ENCODE measurements at places on chromosomes 16 and 17. TPM values are rescaled to one million over a fixed set of nuclear protein-coding genes. Genes with fewer than 3 reads are reported as not detected.

The TP53TG3B gene
- total RNA-seq = not detected

The COL1A1 gene
- 3.2 TPM for total RNA-seq

The RSAD1 gene
- 59.9 TPM for total RNA-seq

The SMPD3 gene
- total RNA-seq = 0.24 TPM

The LGALS9B gene
- not detected for total RNA-seq

The TNP2 gene
- not detected for total RNA-seq

The SCGB1C2 gene
- not detected for total RNA-seq

The ZACN gene
- total RNA-seq = 9.7 TPM

DNA sequence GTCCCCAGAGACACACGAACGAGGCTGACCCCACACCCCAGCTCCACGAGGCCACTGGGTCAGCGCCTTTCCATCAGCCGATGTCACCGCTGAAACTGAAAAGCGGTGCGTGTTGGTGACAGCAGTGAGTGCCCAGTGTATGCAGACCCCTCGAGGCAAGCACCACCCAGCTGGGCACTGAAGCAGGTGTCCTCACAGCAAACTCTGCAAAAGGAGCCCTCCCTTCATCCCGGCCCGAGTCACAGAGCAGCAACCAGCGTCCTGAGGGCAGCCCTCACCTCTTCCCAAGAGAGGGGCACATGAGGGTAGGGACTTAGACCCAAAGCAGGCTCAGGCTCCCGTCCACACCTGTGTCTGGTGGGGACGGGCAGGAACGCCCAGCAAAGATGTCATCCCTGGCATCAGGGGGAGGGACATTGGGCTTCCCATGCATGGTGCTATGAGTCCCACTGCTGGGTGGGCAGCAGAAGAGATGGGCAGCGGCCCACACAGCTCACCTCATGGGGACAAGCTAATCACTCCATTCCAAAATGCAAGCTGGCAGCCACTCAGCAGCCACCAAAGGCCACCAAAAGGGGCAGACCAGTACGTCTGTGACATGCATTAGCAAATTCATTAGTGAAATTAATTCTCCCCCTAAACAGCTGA is 49.2 kb downstream of the RBFOX3 start:
- no peak for DNase-seq

DNA sequence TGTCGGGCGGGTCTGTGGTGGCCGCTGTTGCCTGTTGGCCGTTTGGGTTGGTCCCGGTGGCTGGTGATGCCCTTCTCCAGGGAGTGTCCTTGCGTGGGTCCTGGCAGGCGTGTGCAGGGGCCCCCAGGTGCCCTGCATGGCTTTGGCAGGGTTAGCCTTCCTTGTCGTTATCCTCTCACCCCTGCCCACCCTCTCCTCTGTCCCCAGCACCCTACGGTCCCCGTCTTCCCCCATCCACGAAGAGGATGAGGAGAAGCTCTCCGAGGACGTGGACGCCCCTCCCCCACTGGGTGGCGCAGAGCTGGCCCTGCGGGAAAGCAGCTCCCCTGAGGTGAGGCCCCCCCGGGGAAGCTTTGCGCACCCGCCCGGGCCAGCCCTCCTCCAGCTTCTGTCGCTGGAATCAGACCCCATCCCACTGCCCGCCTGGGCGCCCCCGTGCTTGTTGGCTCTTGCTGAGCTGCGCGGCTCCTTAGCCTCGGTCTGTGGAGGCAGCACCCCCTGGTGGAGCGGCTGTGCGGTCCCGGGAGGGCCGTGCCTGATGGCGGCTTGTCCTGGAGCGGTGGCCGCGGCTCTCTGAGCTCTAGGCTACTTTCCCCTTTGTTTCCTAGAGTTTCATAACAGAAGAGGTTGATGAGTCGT is 10.6 kb upstream of the NUDT16L1 start:
- no peak for DNase-seq

- DNase-seq = no peak
Measured at GRCh38 chr17:2418572-2418971, 17.7 kb upstream of the MNT start.

- DNase-seq = peak; percentile 64
Measured at GRCh38 chr17:41811549-41812380, at the start of gene P3H4. Gene P3H4 (minus strand): TSS chr17:41811949. CDS start chr17:41811915, 34 bp downstream.

GRCh38 chr16:54022362-54022761 is 264.2 kb downstream of the IRX3 start:
- DNase-seq = no peak

DNA sequence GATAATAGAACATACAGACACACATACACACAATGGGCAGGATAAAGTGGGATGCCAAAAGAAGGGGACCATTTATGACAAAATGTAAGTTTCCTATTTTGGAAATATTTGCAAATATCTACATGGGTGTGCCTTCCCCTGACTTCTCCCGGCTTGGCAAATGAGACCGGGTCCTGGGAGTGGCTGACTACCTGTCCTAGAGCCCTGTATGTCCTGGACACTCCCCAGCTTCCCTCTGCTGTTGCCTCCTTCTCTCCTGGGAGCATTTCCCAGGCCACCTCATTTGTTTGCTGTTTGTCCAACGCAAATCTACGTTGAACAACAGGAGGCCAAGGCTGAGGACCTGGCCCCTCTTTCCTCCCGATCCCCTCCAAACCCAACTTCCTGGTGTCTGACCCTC is 16.9 kb downstream of the PECAM1 start:
- DNase-seq = no peak

- no peak for DNase-seq
Measured at GRCh38 chr17:16474012-16474725, 17.8 kb downstream of the LRRC75A start.

DNA sequence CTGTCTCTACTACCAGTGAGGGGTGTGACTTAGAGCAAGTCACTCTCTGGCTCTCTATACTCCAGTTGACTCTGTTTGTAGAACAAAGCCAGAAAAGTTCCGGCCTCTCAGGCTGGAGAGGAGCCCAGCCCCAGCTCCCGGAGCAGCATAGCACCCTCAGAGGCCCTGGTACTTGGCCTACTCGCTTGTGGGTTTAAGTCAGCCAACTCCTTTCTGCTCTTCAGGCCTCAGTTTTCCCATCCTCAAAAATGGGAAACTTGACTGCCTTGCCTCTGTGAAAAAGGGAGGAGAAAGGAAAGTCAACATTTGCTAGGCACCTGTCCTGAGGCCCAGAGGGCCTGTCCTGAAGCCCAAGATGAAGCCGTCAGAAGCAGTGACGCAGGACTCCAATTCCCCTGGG is 1.1 kb downstream of the CHST6 start:
- no peak for DNase-seq

DNA sequence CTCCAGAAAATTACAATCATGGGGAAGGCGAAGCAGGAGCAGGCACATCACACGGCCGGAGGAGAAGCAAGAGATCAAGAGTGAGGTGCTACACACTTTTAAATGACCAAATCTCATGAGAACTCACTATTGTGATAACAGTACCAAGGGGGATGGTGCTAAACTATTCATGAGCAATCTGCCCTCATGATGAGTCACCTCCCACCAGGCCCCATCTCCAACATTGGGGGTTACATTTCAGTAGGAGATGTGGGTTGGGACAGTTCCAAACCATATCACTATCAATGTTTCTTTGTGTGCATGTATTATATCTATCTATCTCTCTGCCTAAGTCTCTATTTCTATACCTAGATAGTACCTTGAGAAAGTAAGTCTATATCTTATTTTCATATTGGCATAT is 724.8 kb downstream of the CDH11 start:
- no peak for DNase-seq

- DNase-seq = no peak
Measured at GRCh38 chr17:52147431-52147830, 11.1 kb downstream of the CA10 start.

- DNase-seq = no peak
Measured at GRCh38 chr16:84752600-84752999, 52.8 kb downstream of the USP10 start.

- peak; percentile 27 for DNase-seq
Measured at GRCh38 chr17:28405632-28406472, at the start of gene SLC46A1. Gene SLC46A1 (minus strand): TSS chr17:28406212. CDS start chr17:28406114, 98 bp downstream.

- peak; percentile 3 for DNase-seq
Measured at GRCh38 chr16:85401917-85402766, 211.0 kb upstream of the GSE1 start.

DNA sequence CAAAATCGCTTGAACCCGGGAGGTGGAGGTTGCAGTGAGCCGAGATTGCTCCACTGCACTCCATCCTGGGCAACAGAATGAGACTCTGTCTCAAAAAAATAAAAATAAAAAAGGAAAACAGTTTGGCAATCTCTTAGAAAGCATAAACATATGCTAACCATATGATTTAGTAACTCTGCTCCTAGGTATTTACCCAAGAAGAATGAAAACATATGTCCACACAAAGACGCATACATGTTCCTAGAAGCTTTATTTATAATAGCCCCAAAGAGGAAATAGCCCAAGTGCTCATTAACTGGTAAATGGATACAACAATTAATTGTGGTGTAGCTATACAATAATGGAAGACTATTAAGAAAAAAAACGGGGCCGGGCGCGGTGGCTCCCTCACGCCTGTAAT is 18.5 kb upstream of the CDH1 start:
- DNase-seq = no peak

DNA sequence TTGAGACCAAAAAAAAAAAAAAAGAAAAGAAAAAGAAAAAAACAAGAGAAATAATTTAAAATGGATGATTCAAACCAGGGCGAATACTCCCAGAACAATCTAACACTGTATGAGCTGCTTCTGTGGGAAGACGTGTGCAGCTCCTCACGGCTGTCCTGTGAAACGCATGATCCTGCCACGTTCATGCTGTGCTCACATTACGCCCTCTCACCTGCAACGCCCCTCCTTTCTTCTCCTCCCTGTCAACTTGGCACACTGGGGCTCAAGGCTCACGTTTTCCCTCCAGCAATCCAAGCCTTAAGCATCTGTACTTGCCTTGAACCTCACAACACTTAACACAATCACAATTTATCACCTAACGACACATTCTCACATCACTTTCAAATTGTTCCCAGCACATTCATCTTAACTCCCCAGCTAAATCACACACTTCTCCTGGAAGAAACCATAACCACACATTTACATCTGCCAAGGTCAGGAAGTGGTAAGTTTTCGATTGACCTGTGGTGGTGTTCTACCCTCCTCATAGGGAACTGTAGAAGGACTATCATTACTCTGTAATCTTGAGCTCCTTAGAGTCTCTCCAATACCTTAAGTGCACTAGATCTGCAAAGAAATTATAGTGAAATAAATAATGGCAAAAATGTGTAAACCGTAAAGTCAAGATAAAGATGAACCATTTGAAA is 29.1 kb downstream of the MBTPS1 start:
- DNase-seq = no peak

DNA sequence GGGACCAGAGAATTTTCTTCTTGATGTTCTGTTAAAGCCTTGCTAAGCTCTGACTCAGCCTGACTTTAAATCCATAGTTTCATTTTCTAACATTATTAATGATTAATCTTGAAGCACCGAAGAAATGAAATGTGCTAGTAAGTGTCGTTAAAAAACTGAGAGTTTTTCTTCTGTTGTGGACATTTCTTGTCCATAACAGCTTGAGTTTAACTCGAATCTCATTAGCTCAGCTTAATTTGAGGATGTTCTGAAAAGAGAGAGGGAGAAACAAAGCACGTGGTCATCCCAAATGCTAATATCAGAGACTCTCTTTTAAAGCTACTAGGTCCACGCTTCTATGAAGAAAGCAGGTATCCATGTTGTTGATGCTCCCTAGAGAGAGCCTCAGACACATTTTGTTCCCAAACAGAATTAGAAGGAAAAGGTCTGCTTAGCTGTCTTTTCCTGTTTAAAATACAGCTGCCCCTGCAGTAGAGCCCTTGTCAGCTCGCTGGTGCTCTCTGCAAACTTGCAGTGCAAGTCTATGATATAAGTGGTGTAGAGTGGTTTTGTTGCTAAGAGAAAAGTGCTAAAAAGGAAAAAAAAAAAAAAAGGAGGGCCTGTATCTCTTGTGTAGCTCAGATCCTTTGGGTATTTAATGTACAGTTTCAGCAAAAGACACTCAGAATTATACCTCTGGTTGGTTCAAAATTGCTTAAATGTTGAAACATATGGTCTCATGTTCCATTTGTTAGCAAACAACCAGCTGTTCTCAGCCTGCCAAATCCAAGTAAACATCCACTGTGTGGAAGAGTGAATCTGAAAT is 191.1 kb upstream of the TBX2 start:
- no peak for DNase-seq

DNA sequence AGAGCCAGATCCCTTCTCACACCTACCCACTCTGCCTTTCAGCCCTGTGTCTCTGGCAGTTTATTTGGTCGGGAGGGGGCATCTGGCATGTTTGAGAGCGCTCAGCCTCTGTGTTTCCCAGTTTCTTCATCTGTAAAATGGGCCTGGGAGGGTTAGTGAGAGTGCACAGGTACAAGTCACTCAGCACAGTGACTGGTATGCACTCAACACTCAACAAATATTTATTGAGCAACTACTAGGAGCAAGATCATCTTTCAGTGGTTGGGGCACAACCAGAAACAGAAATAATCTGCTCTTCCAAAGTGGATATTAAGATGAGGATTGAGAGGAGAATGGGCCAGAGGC is 13.7 kb upstream of the SRCIN1 start:
- no peak for DNase-seq

DNA sequence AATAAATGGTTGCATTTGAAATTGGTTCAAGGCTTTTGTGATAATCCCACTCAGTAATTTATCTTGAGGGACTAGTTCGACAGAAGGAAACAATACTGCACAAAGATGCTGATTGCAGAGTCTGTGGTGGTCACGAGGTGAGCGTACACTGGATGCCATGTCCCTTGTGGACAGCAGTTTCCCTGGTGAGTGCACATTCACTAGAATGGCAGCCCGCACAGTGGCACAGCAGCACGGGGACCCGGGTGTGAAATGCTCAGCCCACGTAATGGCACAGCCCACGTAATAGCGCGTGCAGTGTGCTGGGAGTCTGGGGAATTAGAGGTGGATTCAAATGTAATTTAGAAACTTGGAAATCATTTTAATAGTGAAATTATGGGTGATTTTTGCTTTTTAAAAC is 154.0 kb downstream of the LGALS9B start:
- DNase-seq = no peak

- no peak for DNase-seq
Measured at GRCh38 chr17:3318336-3318735, 20.2 kb upstream of the OR3A1 start.

- DNase-seq = no peak
Measured at GRCh38 chr17:50683434-50684287, 24.1 kb downstream of the ANKRD40 start.

- no peak for DNase-seq
Measured at GRCh38 chr17:36592316-36592715, 637 bp downstream of the DHRS11 start.

- no peak for DNase-seq
Measured at GRCh38 chr17:78692460-78693010, 89.5 kb downstream of the CYTH1 start.

DNA sequence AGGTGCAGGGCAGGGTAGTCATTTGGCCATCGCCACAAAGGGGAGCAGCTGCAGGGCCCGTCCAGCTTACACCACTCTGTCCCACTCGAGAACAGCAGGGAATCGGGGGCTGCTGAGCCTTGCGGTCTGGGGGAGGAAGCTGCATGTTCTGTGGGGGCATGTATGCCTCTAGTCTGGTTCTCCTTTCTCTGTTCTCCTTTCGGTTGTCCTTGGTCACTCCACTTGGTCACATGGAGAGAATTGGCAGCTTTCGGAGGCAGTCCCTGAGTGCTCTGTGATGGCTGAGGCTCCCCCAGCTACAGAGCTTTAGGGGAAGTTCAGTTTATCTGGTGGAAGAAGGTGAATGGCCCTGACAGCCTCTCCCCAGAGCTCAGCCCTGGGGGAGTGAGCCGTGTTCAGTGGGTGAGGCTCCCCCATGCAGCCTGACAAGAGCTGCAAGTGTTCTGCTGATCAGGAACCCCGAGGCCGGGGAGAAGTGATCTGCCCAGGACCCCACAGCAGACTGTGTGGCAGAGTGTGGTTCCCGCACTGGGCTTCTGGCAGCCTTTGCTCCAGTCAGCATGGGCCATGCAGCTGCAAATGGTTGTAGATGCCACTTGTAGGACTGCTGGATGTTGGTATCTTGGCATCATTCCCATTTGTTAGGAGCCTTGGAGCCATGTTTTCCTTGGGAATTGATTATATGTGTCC is 22.3 kb upstream of the SMPD3 start:
- DNase-seq = no peak
